Fibroblast of the aortic adventitia (primary cell): ENCODE measurements at places on chromosomes 1 and 21. TPM values are rescaled to one million over a fixed set of nuclear protein-coding genes. Genes with fewer than 3 reads are reported as not detected.

Gene SYNC
- total RNA-seq = 141 and 240 TPM in 2 replicates

Gene EEIG2
- 37.9 and 51.1 TPM in 2 replicates for total RNA-seq

Gene TSEN15
- 31.6 and 65.8 TPM in 2 replicates for total RNA-seq

Gene POTED
- total RNA-seq = not detected in 2 replicates

Gene CYP4A22
- total RNA-seq = not detected in 2 replicates

Gene CLCA1
- not detected in 2 replicates for total RNA-seq

Gene DDAH1
- 57.8 and 88.9 TPM in 2 replicates for total RNA-seq

Gene ELOVL1
- 18.2 and 78.5 TPM in 2 replicates for total RNA-seq
